ENCODE measurements at places on chromosomes 4 and X.

- DNase-seq, result no peak
Measured at GRCh38 chr4:41043465-41043864, 170.9 kb downstream of the APBB2 start.

DNA sequence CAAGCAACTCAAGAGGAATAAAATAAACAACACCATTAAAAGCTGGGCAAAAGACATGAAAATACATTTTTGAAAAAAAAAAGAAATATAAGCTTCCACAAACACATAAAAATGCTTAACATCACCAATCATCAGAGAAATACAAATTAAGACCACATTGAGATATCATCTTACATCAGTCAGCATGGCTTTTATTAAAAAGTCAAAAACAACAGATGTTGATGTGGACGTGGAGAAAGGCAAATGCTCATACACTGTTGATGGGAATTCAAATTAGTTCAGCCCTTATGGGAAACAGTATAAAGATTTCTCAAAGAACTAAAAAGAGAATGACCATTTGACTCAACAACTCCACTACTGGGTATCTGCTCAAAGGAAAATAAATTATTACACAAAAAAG is 59.6 kb downstream of the STK32B start:
- DNase-seq, result no peak

GRCh38 chrX:63526863-63527262 is 175.7 kb upstream of the SPIN4 start:
- DNase-seq, result no peak

DNA sequence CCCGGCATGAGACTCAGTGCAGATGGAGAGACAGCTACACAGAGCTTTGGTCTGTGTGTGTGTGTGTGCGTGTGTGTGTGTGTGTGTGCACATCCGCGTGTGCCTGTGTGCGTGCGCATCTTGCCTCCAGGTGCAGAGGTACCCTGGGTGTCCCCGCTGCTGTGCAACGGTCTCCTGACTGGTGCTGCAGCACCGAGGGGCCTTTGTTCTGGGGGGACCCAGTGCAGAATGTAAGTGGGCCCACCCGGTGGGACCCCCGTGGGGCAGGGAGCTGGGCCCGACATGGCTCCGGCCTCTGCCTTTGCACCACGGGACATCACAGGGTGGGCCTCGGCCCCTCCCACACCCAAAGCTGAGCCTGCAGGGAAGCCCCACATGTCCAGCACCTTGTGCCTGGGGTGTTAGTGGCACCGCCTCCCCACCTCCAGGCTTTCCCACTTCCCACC is 14.3 kb downstream of the FGFR3 start:
- DNase-seq, result no peak

GRCh38 chrX:16603822-16604221 is 46.1 kb upstream of the S100G start:
- no peak for DNase-seq

- no peak for DNase-seq
Measured at GRCh38 chr4:149065753-149066152, 623.5 kb upstream of the NR3C2 start.

- DNase-seq, result no peak
Measured at GRCh38 chr4:145954924-145955339, 16.3 kb upstream of the ZNF827 start.

DNA sequence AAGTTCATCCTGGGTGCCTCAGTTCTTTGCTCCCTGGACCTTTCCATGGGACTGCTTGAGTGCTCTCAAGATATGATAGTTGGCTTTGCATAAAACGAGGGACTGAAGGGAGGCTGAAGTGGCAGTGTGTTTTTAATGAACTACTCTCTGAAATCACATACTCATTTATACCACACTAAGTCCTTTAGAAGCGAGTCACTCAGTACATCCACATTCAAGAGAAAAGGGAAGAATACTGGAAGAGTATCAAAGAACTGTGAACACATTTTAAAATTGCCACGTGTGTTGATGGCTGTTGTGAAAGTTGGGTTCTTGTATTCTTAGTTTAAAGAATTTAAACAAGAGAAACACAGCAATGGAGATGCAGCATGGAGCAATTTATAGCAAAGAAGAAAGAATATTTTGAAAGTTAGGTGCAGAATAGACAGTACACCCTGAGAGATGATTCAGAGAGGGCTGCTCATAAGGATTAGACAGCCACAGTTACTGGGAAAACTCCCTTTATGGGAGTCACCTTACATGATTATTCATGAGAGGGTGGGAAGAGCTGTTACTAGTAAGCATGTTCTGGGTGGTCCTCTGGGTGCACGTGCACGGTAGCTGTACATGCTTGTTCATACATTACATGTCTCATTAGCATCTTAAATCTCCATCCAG is 380.7 kb downstream of the ADGRL3 start:
- DNase-seq, result no peak

DNA sequence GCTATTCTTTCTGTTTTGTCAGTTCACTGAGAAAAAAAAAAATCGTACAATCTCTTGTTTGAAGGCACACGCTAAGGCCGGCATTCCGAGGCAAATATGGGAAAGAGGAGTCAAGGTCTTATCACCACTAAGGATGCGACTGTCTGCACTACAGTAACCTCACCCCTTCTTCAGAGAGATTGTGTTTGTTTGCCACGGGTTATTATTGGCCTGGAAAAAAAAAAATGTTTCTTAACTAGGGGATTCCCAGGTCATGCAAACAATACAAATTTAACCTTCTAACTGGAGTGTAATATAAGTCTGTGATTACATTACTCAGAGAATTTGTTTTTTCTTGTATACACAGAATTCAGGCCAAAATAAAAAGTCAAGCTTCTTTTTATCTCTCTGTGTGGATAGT is 168.3 kb downstream of the TMA16 start:
- DNase-seq, result no peak

- no peak for DNase-seq
Measured at GRCh38 chr4:156330436-156331031, 376.9 kb upstream of the CTSO start.

- DNase-seq, result no peak
Measured at GRCh38 chr4:53313510-53313909, 52.4 kb downstream of the SCFD2 start.

GRCh38 chrX:22060415-22061280 is 28.5 kb downstream of the PHEX start:
- no peak for DNase-seq

GRCh38 chr4:21710179-21710835 is 238.3 kb downstream of the KCNIP4 start:
- no peak for DNase-seq

- DNase-seq, result no peak
Measured at GRCh38 chr4:108690738-108691137, 40.3 kb downstream of the OSTC start.

- no peak for DNase-seq
Measured at GRCh38 chr4:38684271-38684670, 20.3 kb downstream of the KLF3 start.

- DNase-seq, result no peak
Measured at GRCh38 chr4:147776716-147777115, 44.8 kb downstream of the ARHGAP10 start.

DNA sequence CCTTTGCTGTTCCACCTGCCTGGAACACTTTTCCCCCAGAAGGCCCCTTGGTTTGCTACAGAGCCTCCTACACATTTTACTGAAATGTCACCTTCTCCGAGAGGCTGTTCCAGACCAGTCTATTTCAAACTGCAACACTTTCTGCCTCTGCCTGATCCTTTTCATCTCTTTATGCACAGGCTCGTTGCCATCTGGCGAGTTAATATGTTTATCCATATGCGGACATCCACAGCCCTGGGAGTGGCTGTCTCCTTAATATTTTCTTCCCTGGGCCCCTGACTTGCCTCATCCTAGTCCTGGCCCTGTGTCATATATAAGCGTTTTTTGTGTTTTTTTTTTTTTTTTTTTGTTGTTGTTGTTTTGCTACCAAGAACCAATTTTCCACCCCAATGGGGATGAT is 65.2 kb upstream of the PHKA2 start:
- DNase-seq, result no peak

DNA sequence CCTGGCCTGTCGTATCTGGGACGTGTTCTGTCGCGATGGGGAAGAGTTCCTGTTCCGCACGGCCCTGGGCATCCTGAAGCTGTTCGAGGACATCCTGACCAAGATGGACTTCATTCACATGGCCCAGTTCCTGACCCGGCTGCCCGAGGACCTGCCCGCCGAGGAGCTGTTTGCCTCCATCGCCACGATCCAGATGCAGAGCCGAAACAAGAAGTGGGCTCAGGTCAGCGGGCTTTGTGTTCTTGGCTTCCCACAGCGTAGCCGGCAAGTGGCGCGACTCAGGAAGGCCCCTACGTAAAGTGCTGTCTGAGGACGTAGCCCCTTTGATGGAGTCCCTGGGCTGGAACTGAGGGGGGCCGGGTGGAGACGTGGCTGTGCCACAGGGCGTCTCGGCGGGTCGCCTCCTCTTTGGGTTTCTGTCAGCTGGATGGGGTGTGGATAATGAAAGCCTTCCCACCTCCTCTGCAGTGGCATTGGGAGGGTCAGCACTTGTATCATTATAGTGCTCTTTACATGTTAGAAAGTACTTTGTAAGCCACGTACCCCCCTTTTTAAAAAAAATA is 18.1 kb upstream of the TADA2B start:
- no peak for DNase-seq

GRCh38 chr4:153257991-153258390 is 53.7 kb downstream of the TRIM2 start:
- no peak for DNase-seq

DNA sequence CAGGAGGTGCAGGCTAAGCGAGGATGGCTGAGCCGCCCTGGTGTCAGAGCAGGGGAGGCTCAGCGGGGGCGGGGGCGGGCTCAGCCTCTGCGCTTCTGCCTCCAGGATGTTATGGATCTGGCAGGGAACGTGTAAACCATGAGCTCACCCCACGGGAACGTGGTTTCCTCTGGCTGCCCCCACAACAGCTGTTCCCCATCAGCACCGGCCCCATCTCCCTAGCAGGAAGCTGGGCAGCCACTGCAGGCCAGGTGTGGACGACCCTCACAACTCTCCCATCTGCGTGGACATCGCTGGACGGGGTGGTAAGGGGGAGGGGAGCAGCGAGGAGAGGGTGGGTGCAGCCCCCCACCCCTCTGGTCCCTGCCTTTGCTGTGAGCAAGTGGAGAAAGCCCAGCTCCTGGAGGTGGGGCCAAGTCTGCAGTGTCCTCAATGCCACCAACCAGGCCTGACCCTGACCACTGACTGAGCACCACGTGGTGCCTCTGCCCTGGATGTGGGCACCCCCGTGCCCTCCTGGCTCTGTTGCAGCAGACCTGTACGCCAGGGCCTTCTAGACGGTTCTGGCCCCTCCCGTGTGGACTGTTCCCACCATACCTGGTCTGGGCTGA is 28.1 kb upstream of the SPON2 start:
- DNase-seq, result peak; percentile 87

GRCh38 chrX:131802836-131803626 is 220.1 kb upstream of the STK26 start:
- DNase-seq, result no peak

GRCh38 chr4:38820329-38821061 is 15.9 kb upstream of the TLR1 start:
- DNase-seq, result no peak

Data from right forelimb (tissue), 1 donor.